ENCODE measurements at places on chromosomes 5 and 9. TPM values are rescaled to one million over a fixed set of nuclear protein-coding genes. Genes with fewer than 3 reads are reported as not detected.

TTLL11 gene
- 2.7 TPM for polyA plus RNA-seq

SEMA5A gene
- polyA plus RNA-seq: 1.3 TPM

LCP2 gene
- 259 TPM for polyA plus RNA-seq

GLRA1 gene
- polyA plus RNA-seq: not detected

ECPAS gene
- polyA plus RNA-seq: 9.6 TPM

IFNA13 gene
- not detected for polyA plus RNA-seq

C9orf152 gene
- not detected for polyA plus RNA-seq

OMD gene
- 0.09 TPM for polyA plus RNA-seq

CDKN2A gene
- polyA plus RNA-seq: 6.3 TPM

C5orf52 gene
- not detected for polyA plus RNA-seq

KLHL3 gene
- polyA plus RNA-seq: 3.1 TPM

PCDHGA10 gene
- polyA plus RNA-seq: not detected

PAPPA gene
- not detected for polyA plus RNA-seq

NR4A3 gene
- polyA plus RNA-seq: 0.17 TPM

CDX1 gene
- not detected for polyA plus RNA-seq

ZBTB26 gene
- polyA plus RNA-seq: 1.4 TPM

Data from CD4-positive, alpha-beta memory T cell (primary cell).